ENCODE measurements at places on chromosomes 11 and 22.

GRCh38 chr11:67174311-67174710 lies 55.2 kb downstream of the KDM2A start:
- DNase-seq = no peak

DNA sequence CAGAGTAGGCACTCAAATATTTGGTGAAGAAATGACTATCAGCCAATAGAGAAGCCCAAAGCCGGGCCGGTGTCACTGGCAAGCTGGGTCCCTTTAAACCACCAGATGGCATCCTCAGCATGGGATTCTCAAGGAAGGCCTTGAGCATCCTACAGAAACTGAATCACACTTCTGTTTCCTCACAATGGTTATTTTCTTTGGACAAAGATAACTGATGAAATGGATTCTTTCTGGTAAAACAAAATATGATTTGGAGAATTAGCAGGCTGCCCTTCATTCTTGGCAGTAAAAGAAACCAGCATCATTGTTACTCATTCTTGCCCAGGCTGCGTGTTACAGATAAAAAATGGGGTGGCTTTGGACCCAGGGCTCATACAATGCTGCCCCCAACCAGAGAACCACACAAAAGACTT lies 30.3 kb upstream of the ASPHD2 start:
- peak; percentile 1 for DNase-seq

DNA sequence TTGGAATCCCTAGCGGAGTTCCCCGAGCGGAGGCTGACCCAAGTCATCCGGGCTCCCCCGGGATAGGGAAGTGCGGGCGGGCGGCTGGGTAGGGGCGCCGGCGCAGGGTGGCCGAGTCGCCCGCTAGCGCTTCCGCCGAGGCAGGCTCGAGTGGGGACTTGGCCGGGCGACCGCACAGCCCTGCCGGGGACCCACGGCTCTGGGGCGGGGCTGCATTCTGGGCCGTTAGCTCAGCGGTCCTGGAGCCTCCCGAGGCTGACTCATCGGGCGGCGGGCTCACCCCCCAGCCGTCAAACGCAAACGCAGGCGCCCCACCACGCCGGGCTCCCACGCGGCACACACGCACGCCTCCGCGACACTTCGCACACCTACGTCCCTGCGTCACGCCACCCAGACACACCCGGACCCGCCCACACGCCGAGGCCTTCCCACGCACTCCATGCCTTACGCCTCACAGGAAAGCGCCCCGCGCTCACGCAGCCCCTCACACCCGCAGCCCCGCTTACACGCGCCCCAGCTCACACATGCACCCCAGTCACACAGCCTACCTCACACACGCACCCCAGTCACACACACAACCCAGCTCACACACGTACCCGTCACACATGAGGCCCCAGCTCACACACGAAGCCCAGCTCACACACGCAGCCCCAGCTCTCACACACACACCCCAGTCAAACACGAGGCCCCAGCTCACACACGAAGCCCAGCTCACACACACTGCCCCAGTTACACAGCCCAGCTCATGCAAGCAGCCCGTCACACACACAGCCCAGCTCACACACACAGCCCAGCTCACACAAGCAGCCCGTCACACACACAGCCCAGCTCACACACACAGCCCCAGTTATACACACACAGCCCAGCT lies 1.2 kb downstream of the PHLDB1 start:
- DNase-seq = peak; percentile 74

- no peak for DNase-seq
These were observed 1414.1 kb downstream of the LRRC4C start for GRCh38 chr11:40045312-40045711.

DNA sequence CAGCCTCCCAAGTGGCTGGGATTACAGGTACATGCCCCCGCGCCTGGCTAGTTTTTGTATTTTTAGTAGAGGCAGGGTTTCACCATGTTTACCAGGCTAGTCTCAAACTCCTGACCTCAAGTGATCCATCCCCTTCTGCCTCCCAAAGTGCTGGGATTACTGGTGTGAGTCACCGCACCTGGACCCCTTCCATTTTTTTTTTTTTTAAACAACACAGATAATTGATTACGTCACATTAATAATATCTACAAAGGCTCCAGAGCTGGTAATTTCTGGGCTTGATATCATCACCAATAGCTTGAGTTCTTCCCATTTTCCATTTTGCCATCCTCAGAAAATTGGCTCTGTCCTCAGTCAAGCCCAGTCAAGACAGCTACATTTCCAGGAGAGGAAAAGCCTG lies 7.2 kb downstream of the TTLL1 start:
- no peak for DNase-seq

DNA sequence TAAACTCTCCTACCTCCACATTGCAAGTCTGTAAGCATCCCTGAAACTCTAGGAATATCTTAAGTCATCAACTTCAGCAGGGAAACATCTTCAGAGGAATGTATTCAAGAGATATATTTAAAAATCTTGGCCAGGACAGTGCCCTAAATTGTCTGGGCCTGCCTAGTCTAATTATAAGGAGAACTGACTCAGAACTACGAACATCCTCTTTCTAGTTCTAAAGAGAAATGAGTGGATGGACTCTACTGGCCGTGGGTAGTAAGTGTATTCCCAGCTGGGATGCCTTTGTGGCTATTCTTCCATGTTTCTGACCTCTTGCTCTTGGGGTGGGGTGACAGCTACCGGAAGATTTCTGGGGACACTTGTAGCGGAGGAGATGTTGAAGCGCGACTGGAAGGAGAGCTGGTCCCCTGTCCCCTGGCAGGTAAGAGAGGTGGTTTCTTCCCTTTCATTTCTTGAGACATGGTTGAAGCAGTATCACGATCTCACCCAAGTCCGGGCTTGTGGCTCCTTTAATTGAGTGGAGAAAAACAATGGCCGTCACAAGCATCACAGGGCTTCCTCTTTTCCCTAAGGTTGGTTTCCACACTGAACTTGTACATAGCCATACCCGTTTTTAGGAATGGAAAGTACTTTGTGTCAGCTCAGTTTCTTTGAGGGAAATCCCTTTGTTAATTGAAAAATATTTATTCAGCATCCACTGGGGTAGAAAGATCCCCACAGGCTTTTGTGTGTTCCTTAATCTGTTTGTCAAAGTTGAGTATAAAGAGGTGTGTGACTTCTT lies 97.7 kb upstream of the SORL1-AS1 start:
- no peak for DNase-seq

GRCh38 chr22:47299863-47300697 lies 537.6 kb downstream of the TBC1D22A start:
- DNase-seq = no peak

DNA sequence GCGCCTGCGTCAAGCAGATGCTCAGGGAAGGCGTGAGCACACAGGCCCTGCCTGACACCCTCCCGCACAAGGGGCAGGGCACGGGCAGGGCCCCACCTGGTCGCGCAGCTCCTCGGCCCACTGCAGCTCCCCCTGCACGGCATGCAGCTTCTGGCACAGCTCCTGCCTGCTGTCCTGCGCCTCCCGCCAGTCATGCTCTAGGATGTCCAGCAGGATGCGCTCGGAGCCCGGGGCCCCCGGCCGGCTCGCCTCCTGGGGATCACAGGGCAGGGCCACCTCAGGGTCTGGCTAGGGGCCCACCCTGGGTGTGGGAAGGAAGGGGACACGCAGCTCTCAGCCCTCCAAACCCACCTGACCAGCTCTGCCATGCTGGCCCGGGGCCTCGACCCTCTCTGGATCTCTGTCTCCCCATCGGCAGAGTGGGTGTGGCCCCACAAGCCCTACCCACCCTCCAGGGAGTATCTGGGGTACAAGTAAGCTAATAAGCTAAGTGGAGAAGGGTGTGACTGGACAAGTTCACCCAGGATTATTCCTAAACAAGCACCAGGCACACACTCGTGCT lies 10.7 kb downstream of the CARD10 start:
- DNase-seq = no peak

DNA sequence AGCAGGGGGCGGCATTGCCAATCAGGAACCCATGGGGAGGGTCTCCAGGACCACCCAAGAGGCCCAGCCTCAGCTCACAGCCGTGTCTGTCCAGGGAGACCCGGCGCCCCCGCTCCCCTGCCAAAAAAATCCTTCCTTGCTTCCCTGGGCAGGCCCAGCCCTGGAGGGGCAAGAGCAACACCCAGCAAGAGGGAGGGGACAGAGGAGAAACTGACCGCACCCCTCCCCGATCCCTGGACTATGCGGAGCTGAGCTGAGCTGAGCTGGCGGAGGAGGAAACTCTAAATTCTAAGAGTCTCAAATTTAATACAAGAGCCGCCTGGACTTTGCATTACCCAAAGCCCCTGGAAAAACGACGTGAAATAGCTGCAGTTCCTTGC lies 52.0 kb upstream of the SHISAL1 start:
- DNase-seq = no peak

DNA sequence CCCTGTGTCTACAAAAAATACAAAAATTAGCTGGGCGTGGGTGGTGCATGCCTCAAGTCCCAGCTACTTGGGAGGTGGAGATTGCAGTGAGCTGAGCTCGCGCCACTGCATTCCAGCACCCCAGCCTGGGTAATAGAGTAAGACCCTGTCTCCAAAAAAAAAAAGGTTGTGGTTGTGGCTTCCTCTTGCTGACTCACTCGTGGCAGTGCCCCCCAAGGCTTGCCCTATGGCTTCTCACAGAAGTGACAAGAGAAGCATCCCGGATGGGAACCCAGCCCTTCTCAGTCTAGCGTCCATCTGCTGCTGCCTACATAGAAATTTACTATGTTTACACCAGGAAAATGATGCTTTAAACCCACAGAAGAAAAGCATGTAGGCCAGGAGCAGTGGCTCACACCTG lies 68.5 kb upstream of the PITPNB start:
- DNase-seq = no peak

- DNase-seq = no peak
These were observed 186.0 kb upstream of the CNTN5 start for GRCh38 chr11:98834776-98835175.

GRCh38 chr11:113138731-113139130 lies 175.7 kb upstream of the TTC12 start:
- DNase-seq = no peak

GRCh38 chr11:63874511-63874910 lies 35.6 kb downstream of the MARK2 start:
- no peak for DNase-seq

DNA sequence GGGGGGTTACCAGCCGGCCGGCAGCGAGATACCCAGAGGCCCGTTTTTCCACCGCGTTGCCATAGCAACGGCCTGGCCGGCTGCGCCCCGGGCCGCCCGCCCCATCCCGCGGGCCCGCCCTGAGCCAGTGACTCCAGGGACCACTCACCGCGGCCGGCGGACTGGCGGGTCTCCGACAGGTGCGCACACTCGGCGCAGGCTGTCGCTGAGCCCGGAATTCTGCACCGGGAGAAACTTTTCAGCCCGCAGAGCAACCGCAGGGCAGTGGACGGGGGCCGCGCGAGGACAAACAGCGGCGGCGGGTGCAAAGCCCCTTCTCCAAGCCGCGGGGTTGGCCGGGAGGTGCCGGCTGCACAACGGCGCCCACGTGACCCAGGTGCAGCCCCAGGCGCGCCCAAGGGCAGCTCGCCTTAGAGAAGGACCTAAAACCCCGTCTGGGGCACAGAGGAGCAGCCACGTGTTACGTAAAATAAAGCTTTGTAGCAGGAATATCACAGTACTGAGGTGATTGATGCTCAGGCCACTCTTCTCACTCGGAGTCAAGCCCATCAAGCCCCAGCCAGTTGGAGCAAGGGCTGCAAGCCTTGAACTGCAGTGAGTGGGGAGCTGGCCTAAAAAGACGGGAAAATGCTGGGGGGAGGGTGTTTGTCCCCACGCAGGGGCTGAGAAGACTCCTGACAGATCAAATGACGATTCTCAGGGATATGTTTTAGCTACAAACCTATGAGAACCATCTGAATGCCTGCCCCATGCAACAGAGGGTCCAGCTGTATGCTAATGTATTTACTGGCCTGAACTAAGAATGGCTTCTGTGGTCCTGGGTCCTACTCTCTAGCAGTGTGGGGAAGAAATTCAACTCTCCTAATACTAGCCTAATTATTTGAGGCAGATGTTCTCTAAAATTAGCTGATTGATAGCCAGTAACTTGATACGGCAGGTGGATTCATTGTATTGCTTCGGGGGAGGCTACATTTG lies at the start of gene STK33:
Gene STK33, minus strand, starts transcription at position 294 of the 975 bp plus-strand sequence. CDS start 119,323 bp downstream, outside the sequence.
- DNase-seq = no peak

DNA sequence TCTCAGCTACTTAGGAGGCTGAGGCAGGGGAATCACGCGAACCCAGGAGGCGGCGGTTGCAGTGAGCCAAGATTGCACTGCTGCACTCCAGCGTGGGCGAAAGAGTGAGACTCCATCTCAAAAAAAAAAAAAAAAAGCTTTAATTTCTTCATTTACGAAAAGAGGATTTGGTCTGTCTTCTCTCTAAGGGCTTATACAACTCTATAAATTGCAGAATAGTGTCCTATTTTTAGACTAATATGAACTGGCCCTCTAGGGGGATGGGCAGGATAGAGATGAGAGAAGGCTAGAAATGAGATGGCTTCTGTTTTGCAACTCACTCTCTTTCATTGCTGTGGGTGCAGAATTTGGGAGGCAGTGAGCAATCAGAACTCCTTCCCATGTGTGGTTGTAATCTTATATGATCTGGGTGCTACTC lies 11.3 kb downstream of the MAML2 start:
- no peak for DNase-seq

- DNase-seq = no peak
These were observed 97.5 kb upstream of the PRR5 start for GRCh38 chr22:44604455-44604854.

DNA sequence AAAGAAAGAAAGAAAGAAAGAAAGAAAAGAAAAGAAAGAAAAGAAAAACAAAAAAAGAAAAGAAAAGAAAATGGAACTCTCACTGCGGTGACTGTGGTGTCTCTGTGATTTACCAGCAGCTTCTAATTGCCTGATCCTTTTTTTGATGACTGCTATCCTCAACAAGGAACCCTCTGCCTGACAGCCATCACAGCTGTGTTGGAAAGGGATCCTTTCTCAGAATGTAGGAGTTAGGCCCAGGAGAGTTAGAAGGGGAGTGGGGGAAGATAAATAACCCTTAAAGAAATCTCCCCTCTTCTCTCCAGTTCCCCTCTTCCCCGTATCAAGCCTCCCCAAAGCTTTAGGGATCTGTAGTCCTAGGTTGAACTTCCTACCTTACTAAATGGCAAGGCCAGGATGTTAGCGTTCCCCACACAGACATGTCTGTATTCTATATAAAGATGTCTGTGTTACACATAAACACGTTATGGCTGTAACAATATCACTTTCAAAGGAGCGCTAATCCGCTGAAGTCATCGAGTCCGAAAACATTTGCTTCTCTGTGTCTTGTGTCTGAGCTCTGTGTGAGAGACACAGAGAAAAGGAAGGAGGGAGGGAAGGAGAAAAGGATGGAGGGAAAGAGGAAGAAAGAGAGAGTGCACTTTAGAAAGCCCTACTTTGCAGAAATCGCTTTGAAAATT lies 26.8 kb upstream of the WT1 start:
- DNase-seq = no peak

DNA sequence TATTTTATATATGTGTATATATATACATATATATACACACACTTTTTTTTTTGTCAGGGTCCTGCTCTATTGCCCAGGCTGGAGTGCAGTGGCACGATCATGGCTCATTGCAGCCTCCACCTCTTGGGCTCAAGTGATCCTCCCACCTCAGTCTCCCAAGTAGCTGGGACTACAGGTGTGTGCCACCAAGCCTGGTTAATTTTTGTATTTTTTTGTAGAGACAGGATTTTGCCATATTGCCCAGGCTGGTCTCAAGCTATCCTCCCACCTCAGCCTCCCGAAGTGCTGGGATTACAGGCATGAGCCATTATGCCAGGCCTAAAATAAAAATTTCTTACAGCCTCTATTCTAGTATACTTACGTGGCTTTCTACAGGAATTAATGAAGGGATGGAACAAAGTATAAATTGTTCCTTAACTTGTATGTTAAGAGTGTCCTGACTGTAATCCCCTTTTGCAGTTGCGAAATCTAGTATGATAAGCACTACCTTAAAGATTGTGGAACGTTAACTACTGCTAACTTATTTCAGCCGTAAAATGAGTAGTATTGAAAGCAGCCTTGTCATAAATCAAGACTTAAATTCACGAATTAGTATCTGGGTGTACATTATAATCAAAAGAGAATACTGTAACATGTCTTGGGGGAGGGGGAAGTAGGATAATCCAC lies 2.1 kb downstream of the TRAF6 start:
- DNase-seq = no peak
